ENCODE measurements at places on chromosomes 16 and 17. TPM values are rescaled to one million over a fixed set of nuclear protein-coding genes. Genes with fewer than 3 reads are reported as not detected.

DNA sequence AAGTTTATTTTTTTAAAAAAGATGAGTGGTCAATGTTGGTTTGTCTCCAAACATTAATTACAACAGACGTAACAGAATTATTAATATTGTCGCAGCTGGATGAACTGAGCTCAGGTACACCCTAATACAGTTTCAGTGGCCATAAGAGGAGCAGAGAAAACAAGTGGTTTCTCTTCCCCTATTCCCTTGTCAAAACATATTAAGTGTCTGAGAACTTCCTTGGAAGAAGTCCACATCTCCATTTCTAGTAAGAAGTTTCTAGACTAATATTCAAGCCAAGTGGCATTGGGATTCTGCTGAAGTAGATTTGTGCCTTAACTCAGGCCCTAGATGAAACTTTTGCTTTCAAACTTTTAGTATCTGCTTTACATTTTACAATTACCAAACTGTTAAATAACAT, 47.7 kb downstream of the GNA13 start:
- no peak for DNase-seq

DNA sequence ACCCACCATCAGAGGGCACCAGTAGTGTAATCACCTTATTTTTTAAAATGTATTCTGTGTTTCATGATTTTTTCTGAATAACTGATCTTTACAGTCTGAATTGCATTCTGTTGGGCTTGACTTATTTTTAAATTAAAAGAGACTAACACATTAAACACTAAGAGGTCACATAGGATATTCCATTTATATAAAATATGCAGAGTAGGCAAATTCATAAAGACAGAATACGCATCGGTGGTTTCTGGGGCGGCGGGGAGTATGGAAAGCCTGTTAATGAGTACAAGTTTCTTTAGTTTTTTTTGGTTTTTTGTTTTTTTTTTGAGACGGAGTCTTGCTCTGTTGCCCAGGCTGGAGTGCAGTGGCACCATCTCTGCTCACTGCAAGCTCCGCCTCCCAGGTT, 366.3 kb downstream of the WWOX start:
- no peak for DNase-seq

- no peak for DNase-seq
These were observed 32.1 kb downstream of the ABR start for GRCh38 chr17:1147664-1148063.

DNA sequence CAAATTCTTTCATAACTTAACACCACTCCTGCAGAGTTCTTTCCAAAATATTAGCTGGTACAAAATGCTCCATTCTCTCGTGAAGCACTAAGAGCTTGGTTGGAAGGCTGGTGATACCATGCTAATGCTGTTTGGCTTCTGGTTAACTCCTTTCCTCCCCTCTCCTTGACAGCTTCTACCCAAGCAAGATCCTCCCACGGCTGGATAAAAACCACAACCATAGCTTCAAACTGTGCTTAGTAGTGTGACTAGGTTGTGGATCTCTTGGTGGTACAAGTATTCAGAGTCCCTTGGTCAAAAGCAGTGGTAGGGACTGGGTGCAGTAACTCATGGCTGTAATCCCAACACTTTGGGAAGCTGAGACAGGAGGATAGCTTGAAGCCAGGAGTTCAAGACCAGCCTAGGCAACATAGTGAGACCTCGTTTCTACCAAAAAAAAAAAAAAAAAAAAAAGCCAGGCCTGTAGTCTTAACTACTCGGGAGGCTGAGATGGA, 2.3 kb downstream of the PHAF1 start:
- no peak for DNase-seq

GRCh38 chr16:1182316-1182671, 29.4 kb downstream of the CACNA1H start:
- peak; percentile 87 for DNase-seq

DNA sequence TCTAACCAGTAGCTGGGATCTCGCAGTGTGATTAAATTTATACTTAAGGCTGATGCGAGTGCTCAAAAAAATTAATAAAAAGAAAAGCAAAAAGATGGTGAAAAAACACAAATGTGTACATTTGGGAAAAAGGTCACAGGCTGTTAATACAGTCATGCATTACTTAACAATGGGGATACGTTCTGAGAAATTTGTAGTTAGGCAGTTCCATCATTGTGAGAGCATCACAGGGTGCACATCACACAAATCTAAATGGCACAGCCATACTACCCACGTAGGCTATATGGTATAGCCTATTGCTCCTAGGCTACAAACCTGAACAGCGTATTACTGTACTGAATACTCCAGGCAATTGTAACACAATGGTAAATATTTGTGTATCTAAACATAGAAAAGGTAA, 142.4 kb upstream of the MYOCD start:
- DNase-seq = no peak

GRCh38 chr17:46821482-46822387, 3.2 kb upstream of the WNT3 start:
- DNase-seq = no peak

- DNase-seq = no peak
These were observed 5.5 kb downstream of the NATD1 start for GRCh38 chr17:21247552-21248258.

GRCh38 chr17:61833536-61834193, 29.7 kb downstream of the BRIP1 start:
- DNase-seq = no peak

UBALD2 gene
- 56.7 TPM for total RNA-seq

GRCh38 chr17:36482611-36483504, 3.6 kb upstream of the ZNHIT3 start:
- peak; percentile 92 for DNase-seq

DNA sequence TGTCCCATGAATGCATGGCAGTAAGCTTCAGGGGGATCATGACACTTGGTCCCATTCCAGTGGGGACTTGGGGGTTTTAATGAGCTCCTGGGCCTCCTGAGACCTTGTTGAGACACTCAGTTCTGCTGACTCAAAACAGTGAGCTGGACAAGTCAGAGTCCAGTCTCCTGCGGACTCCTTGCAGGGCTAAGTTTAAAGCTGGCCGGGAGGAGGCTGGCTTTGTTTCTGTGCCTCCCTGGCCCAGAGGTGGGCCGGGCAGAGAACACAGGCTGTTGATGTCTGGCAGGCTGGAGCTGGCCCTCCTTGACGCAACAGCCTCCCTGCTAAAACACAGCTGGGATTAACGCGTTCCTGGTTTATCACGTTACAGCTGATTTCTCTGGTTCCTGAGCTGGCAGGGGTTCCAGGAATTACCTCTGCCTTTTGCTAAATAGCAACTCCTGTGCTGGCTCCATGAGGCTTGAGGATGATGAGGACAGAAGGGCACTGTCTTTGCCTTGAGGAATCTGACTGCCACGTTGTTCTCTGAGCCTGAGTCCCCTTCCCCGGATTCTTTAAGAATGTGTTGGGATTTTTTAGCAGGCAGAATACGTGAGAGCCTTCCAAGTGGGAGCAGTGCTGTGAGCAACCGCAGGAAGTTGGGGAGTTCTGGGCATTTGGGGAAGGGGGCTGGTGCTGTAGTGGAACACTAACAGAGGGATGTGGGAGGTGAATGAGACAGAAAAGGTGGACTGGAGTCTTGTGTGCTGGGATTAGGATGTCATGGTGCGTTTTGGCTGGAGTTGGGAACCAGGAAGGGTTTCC, 2.0 kb downstream of the GPT2 start:
- DNase-seq = peak; percentile 40

GRCh38 chr16:81823734-81824133, 44.6 kb downstream of the PLCG2 start:
- no peak for DNase-seq

CBLN1 gene
- total RNA-seq = 0.29 TPM

DNA sequence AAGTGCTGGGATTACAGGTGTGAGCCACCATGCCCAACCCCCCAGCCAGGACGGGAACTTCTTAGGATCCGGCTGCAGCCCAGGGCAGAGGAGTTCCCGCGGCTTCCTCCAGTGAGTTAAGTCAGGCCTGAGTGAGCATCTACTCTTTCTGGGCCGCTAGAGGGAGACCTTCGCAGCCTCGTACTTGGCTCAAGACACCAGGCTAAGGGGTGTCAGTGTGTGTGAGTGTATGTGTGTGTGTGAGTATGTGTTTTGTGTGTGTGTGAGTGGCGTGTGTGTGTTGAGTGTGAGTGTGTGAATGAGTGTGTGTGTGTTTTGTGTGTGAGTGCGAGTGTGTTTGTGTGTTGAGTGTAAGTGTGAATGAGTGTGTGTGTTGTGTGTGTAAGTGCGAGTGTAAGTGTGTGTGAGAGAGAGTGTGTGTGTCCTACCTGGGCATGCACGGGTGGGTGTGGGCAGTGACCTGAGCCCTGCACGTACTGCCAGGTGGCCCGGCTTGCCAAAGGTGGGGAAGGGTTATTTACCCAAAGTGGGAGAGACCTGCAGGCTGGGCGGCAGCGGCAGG, 58.5 kb downstream of the TMEM235 start:
- DNase-seq = peak; percentile 85

RAB26 gene
- 0.67 TPM for total RNA-seq

DNA sequence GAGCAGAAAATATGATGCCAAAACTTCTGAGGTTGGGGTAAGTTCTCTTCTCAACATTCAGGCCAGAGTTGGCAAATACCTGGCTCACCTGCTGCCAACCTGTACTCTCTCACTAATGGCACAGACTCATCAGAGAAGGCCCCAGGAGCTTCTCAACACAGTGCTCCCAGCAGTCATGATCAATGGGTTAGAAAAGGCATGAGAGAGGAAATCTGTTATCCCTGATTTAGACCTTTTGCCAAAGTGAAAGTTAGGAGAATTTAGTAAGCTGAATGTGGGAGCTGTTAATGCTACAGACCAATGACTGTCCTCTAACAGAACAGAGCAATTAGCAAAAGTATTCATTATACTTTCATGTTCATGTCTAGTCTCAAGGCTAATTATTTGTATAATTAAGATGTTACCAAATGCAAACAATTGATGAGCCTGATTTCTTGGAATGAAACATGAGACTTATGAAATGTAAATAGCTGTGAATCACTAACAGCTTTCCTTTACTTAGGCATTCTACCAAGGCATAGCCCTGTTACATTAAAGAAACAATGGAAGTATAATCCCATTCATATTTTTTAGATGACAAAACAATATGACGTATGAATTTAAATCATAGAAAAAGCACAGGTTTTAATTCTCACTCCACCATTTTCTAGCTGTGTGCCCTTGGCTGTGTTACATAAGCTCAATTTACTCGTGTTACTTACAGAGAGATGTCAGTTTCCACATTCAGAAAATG, 68.7 kb upstream of the MARCHF10 start:
- DNase-seq = no peak

Measured in upper lobe of right lung (tissue), 1 donor.